ENCODE measurements at places on chromosomes 7 and 10.
A peak's percentile ranks its signal among the peaks of the same experiment; 100 is the strongest.

- DNase-seq: no peak
Measured at GRCh38 chr7:2191016-2191415, 41.7 kb downstream of the MAD1L1 start.

GRCh38 chr7:20738518-20739481 is 47.9 kb downstream of the SP8 start:
- DNase-seq: no peak

DNA sequence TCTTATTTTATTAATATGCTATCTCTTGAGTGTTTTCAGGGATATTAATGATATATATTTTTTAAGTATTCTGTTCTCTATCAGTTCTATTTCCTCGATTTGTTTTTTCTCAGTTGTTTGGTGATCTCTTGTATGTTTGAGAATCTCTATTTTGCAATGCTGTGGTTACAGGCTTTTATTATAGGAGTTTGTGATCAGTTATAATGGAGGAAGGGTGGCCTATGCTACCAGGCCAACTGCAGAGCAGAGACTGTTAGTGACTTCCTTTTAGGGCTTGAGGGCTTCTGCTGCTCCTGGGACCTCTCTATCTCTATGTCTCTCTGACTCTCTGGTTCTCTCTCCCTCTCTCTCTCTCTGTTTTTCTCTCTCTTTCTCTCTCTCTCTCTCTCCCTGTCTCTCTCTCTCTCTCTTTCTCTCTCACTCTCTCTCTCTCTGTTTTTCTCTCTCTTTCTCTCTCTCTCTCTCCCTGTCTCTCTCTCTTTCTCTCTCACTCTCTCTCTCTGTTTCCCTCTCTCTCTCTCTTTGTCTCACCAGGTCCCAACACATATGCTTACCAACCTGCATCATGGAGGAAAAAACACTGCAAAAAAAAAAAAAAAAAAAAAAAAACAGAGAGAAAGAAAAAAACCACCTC is 69.4 kb upstream of the CAV2 start:
- DNase-seq: no peak

GRCh38 chr10:3239066-3239919 is 66.7 kb upstream of the PITRM1 start:
- DNase-seq: peak; percentile 60

GRCh38 chr7:140082770-140083169 is 20.0 kb upstream of the PARP12 start:
- no peak for DNase-seq

DNA sequence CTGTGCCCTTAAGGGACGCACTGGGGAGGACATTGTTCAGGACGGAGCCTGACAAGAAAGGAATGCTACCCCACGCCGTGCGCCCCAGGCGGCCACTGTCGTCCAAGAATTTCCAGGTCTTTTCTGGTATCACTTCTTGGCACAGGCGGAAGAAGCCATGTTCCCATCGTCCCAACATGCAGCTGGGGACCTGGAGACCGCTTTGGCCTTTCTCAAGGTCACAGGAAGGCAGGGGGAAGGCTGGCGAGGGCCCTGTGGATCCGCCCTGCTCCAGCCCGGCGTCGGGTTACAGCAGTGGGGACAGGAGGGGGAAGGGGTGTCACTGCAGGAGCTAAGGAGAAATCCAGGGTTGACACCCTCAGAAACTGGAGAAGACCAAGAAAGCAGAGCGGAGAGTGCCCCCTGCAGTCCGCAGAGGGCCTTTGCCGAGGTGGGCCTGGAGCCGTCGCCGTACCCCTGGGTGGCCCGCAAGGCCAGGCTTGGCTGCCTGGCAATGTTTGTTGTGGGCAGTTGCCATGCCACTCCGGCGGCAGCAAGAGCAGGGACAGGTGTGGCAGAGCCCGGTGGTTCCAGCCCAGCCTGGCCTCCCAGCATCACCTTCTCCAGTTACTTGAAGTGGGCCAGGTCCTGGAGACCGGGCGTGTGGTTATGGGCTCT is 104.1 kb downstream of the LHPP start:
- DNase-seq: peak; percentile 89

DNA sequence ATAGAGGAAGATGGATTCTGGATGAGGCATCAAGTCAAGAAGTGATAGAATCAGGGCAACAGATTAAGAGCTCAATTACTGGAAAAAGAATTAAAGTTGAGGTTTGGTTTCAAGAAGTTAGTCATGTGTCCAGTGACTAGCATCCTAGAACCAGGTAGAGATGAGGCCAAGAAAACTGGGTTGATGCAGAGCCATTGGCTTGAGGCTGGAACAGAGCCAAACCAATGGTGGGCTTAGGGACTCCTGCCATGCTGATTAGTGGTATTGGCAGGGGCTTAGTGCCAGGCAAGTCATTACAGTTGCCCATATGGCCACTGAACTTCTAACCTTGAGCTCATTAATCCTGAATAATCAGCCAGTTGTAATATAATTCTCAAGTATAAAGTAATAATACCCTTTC is 18.5 kb downstream of the ZNF277 start:
- no peak for DNase-seq

- DNase-seq: no peak
Measured at GRCh38 chr10:132651511-132652029, 114.0 kb downstream of the INPP5A start.

- no peak for DNase-seq
Measured at GRCh38 chr7:101370836-101371235, 8.2 kb downstream of the COL26A1 start.

- peak; percentile 51 for DNase-seq
Measured at GRCh38 chr10:60032723-60033122, 126.4 kb upstream of the CCDC6 start.

GRCh38 chr10:28587970-28588290 is 55.0 kb downstream of the WAC start:
- peak; percentile 10 for DNase-seq

DNA sequence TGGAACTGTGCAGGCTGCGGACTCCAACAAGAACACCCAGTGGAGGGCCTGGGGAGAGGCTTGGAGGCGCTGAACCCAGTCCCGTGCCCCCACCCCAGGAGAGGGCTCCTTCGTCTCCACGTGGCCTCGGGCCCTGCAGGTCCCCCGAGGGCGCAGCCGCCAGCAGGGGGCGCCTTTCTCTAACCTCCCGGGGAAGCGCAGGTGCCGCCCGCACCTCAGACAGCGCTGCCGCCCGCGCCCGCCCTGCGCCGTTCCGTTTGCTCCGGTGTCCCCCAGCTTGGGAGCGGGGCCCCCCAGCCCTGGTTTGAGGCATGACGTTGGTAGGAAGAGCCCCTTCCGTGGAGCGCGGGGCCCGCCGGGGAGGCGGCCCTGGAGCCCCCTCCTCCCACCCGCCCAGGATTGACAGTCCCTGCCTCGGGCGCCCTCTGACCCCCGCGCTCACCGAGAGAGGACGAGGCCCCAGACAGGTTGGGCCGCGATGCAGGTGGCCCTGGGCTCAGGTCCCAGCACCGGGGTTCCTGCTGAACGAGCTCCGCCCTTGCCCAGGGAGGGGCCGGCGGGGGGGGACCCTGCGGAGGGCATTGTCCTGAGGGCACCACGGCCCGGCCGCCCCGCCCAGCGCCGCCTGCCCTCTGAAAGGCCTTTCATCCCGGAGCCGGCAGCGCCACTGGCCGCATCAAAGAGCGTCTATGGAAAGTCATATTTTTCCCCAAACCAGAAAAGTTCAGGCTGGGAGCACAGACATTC is 42.8 kb downstream of the FOXL3 start:
- peak; percentile 73 for DNase-seq

DNA sequence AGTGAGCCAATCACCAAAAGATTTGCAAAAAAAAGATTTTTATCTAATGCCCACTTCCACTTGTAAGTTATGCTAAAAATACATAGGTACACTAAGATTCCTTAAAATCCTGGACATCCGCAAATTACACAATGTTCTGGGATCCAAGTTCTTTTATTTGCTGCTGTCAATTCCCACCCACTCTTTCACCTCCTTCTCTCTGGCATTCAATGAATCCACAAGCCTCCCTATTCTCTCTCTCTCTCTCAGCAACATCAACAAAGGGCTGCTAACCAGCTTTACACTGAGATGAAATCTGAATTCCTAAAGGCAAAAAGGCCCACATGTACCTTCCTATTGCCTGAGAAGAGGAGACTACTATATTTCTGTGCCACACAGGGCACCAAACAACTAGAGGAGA is 99.9 kb downstream of the ARMH3 start:
- DNase-seq: no peak

All from mesendoderm (in vitro differentiated cells).